Neural crest cell (in vitro differentiated cells): ENCODE measurements at places on chromosomes 7 and 10.

DNA sequence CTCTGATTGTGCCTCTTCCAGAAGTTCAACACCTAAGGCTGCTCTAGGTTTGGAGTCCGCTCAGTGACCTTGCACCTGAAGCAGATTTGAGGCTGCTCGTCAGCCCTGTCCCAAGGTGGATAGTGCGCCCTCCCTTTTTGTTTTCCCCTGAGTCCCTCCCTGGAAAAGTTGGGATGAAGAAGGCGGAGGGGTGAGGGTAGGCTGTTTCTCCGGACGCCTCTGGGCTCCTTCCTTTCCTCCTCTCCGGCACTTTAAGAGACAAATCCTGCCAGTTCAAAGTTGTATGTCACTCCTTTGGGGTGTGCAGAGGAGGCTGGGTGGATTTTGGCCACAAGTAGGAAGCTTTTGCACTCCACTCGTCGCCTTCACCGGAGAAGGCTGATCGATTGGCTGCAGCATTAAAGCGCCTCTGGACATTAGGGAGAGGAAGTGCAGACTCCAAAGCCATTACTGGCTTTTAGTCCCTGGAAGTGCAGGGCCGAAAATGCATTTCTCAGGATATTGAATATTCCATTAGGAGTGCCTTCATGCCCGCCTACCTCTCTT lies 81.9 kb upstream of the PRKG1 start:
- no peak for DNase-seq

- no peak for DNase-seq
These were observed 178.4 kb upstream of the LRRTM3 start for GRCh38 chr10:66747451-66747850.

GRCh38 chr10:50033481-50033880 lies 34.3 kb upstream of the WASHC2A start:
- no peak for DNase-seq

DNA sequence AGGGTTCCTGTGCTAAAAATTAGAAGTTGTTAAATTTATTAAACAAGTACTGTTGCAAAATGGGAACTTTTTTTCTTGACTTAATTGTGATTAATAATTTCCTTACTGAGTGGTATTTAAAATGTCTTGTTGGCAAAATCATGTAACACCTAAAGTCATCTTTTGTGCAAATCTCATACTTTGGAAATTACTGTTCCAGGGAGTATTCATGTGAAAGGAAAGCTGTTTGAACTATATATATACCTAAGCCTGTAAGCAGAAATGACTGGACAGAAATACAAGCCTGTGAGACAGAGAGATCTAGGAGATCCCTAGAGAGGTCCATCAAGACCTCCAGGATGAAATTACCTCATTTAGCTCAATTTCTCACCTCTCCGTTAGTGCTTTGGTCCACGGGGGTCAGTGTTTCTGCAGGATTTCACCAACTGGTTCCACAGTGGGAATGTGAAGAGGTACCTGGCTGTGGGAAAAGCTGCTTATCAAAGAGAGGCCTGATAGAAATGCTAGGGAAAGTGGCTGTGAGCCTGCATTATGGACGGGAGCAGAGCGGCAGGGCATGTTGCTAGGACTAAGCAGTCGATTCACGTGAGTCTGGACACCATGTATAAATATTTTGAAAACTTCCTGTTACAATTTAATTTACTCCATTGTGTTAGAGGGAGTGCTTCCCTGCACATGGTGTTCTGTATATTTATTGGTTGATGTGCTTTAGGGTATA lies 7.9 kb downstream of the LUC7L2 start:
- DNase-seq: no peak

GRCh38 chr7:93843260-93843659 lies 47.3 kb downstream of the TFPI2 start:
- DNase-seq: no peak

DNA sequence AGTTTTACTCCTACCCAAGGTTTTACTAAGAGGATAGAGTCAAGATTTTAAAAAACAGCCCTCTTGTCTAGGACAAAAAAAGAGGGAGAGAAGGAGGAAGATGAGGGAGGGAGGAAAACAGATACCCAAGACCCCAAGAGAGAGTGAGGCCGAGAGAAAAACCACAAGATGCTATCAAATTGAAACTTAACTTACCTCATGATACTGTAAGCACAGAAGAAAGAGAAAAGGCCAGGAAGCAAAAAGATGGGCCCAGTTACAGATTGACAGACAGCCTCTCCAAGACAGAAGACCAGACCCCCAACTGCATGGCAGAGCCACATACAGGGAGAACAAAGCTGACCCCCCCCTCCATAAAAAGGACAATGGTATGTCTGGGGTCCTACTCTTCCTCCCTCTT lies 11.4 kb downstream of the SEC31B start:
- DNase-seq: no peak

- DNase-seq: no peak
These were observed 31.7 kb upstream of the IKZF1 start for GRCh38 chr7:50272808-50273207.

DNA sequence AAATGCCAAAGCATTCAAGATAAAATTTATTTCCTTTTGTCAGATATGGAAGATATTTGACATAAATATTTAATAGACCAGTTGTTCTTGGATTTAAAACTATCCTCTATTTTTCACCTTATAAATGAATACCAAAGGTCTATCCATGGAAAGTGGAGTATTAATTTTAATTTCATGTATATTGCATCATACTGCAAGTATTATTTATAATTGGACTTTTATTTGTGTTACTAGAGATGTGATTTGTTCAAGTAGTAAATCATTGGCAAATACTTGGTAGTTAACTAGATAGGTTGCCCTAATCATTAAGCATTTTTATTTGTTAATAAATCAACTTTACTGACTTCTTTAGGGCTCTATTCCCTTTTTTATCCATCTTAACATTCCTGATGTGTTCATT lies 98.1 kb downstream of the CDC14C start:
- DNase-seq: no peak

- no peak for DNase-seq
These were observed 451.1 kb upstream of the PFKP start for GRCh38 chr10:2616215-2616614.

DNA sequence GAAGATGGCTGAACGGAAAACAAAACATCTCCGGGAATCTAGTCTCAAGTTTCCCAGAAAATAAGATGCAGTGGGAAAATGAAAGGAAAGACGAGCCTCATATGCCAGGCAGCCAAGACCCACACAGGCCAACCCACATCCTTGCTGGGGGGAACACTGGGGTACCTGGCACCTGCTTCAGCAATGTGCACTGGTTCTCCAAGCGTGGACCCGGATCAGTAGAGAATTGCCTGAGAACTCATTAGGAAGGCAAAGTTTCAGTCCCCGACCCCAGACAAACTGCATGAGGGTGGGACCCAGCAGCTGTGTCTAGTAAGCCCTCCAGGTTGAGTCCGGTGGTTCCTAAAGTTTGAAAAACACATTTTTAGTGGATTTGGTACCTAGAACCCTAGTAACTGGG lies 18.4 kb downstream of the FAM53B start:
- no peak for DNase-seq

- no peak for DNase-seq
These were observed 725.1 kb downstream of the SORCS1 start for GRCh38 chr10:106439366-106439765.

DNA sequence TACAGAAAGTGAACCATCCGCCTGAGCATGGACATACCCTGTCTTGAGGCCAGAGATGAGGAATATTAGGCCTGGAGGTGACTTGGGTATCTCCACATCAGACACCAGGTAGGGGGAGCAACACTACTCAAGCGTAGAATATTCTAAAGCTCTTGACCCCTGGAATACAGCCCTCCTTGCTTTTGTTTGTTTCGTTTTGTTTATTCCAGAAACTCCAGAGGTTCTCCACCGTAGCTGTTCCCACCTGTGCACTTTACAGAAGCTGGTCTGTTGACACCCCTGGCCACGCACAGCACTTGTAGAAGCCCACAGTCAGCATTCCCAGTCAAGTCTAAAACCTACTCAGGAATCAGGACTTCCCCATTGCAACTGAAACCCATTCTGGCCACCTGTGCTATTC lies 139.6 kb upstream of the NEBL start:
- DNase-seq: no peak

DNA sequence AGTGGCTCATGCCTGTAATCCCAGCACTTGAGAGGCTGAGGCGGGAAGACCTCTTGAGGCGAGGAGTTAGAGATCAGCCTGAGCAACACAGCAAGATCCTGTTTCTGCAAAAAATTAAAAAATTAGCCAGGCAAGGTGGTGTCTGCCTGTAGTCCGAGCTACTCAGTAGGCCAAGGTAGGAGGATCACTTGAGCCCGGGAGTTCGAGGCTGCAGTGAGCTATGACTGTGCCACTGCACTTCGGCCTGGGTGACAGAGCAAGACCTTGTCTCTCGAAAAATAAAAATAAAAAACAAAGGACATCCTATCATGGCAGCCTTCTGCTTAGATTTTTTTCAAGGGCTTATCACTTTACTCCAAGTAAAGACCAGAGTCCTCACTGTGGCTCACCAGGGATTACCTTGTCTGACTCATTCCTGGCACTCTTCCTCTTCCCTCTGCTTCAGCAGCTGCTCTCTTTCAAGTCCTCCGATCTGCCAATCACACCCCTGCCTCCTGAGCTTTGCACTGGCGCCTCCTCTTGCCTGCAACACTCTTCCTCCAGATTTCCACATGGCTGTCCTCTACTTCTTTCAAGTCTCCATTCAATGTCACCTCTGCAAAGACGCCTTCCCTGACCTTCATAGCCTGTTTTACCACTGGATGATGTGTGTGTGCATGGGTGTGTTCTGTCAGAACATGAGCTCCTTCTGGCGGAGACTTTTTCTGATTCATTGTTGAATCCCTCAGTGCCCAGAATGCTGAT lies 7.7 kb downstream of the PRTFDC1 start:
- DNase-seq: no peak

- no peak for DNase-seq
These were observed 198.1 kb downstream of the AUTS2 start for GRCh38 chr7:69796416-69796815.

- no peak for DNase-seq
These were observed 44.0 kb downstream of the GSDME start for GRCh38 chr7:24713039-24713793.

DNA sequence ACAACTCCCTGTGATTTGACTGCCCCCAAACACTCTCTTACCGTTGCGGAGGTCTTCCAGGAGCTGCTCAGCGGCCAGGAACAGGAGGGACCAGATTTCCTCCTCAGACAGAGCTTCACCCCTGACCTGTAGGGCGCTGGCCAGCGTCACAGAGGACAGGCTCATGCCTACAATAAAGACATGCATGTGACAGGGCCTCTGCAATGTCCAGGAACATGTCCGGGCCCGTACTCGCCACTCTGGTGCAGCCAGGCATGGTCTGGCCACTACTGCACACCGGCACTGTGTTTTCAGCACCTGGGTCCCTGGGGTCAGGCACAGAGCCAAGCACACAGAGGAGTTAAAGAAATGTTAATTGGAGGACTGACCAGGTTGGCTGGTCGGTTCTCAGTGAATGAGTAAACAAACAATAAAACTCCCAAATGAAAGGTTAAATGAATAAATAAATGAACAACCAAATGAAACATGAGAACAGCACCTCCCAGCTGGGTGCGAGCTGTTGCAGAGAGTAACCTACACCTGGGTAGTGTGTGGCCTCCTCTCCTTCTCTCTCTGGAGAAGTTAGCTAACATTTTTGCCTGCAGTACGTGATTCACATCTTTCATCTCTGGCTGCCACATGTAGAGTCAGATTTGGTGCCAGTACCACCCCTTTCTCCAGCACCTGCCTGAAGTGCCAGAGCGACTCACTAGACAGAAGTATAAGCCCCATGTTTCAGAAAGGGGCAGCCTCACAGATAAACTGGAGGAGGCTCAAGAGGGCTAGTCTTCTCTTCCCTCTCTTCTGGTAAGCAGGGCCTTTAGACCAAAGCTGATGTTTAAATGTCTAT lies 22.8 kb downstream of the FRMPD2 start:
- no peak for DNase-seq

DNA sequence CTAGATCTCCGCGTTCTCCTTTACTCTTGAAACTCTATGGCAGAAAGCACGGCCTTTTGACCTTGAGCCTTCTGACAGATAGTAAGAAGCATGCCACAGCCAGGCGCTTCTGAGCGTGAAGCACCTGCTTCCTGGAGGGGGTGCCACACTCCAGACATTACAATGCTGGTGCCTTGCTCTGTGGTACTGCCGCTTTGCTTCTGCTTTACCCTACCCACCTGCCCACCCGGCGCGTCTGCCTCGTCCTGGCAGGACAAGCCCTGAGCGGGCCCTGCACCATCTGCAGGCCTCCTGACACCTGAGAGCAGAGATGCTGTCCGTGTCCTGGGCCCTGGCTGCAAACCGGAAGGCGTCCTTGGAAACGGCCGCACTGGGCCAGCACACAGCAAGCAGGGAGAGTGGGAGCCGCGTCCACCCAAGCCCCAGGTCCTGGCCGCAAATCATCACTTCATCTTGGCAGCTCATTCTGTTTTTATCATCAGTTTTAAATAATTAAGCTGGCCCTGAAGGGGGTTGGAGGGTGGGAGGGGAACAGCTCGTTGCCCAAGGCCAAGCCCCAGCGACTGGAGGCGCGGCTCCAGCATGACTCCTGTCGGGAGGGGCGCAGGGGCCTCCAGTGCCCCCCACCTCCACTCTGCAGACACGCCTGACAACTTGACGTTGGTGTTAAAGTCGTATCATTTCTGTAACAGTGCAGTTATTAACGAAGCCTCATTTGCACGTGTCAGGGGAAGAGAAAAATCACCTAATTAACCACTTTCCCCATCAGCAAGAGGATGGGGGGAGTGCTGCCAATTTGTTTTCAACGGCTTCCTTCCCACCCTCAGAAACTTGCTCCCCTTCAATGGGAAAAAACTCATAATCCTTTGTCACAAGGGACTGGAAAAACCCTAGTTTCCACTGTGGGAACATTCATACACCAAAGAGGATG lies 132.2 kb downstream of the MAD1L1 start:
- DNase-seq: no peak

- DNase-seq: no peak
These were observed 29.7 kb upstream of the TAS2R16 start for GRCh38 chr7:123024989-123025758.

DNA sequence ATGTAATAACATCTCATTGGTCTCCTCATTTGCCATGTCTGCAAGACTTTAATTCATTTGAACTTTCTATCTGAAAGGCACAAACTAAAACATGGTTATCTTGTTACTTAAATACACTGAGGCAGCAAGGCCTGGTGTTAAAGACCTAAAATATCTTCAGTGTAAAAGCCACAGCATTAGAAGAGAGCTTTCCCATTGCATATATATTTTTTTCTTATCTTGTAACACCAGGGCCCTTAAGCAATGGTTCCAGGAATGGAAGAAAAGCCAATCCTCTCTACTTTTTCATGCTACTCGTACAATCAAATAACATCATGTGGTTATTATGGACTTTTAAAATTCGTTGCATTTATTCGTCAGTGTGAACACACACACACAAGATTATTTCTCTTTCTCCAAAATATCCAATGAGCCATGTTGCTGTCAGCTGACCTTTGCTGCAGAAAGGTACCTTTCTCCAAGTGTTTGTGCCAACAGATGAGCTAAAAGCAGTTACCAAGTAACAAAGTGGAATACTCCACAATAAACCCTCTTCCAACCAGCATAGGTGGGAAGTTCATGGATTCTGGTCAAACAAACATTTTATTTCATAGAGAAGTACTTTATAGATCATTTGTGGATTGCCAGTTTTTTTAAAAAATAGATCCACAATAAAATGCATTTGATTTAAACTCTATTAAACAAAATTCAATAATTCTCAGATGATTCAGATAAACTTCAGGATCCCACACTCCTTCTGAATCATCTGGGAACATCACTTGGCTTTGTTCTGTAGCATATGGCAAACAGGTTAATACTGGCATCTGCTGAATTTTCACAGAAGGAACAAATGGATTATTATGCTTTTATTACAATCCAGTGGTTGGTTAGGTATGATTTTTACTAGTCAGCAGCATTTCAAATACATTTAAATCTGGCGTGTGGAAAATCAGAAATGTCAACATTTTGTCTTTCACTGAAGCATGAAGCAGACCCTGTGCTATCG lies 63.3 kb upstream of the AGBL3 start:
- no peak for DNase-seq
